Chondrocyte (in vitro differentiated cells): ENCODE measurements at places on chromosomes 11 and 22.

- no peak for DNase-seq
Observed at GRCh38 chr11:41283191-41283930, 176.1 kb downstream of the LRRC4C start.

DNA sequence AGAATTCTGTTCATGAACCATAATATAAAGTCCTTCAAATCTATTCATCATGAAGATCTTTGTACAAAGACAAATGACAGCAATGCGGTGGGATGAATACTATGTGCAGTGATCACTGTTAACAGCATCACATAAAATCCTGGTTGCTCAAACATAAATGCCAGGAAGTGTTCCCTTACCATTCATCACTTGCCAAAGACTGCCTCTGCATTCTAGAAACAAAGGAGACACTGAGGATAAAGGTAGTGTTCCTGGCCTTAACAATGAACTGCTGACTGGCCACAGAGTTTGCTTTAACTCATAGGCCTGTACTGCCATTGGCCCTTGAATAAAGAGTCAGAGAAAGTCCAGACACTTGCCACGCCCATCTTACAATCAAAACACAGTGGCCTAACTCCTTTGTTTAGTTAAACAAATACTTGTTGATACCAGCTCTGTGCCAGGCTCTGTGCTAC, 29.5 kb downstream of the C2CD3 start:
- DNase-seq, result no peak

- DNase-seq, result no peak
Observed at GRCh38 chr11:17171916-17172315, 35.9 kb downstream of the PIK3C2A start.

DNA sequence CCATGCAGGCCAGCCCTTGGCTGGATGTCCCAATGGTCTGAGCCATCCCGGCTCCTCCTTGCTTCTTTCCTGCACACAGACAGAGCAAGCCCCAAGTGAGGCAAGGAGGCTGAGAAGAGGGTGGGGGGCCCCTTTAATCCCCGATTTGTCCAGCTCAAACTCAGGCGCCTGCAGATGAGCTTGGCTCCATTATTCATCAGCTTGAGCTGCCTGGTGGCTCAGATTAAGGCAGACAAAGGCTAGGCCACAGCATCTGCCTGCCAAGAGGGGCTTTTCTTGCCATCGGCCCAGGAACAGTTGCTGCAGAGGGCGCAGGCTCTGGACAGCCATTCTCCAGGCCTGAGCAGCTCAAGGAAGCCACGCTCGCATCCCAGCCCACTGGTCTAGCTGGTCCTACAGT, 35.4 kb downstream of the LMO1 start:
- DNase-seq, result peak; percentile 38

- DNase-seq, result no peak
Observed at GRCh38 chr11:122270535-122270934, 154.5 kb upstream of the BLID start.

GRCh38 chr11:7320306-7320705, 68.6 kb downstream of the SYT9 start:
- no peak for DNase-seq

GRCh38 chr11:64198511-64198910, 8.0 kb upstream of the FERMT3 start:
- no peak for DNase-seq

GRCh38 chr22:44660051-44660830, 41.8 kb upstream of the PRR5 start:
- peak; percentile 46 for DNase-seq

GRCh38 chr22:48179571-48180546, 1417.4 kb downstream of the TBC1D22A start:
- no peak for DNase-seq

DNA sequence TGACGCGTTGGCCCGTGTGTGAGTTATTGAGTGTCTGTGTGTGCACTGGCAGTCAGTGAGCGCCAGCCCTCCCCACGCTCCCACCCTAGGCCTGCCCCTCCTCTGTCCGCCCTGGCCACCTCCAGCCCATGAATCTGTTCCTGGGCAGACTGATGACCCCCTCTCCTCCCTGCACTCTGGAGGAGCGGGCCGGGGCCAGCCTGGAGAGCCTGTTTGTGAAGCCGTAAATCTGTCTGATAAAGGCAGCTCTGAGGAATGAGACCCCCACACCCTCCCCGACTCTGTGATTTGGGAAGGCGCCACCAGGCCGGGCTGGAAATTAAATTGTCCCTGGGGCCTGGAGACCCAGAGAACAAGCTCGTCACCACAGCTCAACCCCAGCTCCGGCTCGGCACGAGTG, 8.6 kb downstream of the TSSC4 start:
- no peak for DNase-seq

GRCh38 chr11:33860926-33861325, 30.9 kb downstream of the LMO2 start:
- no peak for DNase-seq

DNA sequence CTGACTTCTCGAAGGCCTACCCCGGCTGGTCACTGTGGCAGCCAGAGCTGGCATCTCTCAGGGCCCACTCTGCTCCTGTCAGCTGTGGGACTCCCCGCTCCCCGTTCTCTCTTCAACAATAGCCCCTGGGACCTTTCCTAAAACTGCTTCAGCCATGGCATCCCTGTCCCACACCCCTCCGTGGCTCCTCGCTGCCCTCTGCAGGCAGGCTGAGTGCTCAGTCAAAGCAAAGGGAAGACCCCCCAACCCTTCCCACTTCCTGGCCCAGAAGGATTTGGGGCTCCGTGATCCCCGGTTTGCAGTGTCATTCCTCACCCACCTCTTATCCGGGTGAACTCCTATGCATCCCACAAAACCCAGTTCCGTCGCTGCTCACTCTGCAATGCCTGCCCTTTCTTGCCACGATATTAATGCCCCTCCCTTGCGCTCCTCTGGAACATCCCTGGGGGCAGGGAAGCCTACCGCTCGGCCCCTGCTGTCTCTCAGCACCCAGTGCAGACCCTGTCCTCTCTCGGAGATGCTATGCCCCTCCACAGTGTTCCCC, 1.6 kb upstream of the TH start:
- no peak for DNase-seq

GRCh38 chr11:17256512-17256911, 20.0 kb upstream of the NUCB2 start:
- DNase-seq, result no peak

DNA sequence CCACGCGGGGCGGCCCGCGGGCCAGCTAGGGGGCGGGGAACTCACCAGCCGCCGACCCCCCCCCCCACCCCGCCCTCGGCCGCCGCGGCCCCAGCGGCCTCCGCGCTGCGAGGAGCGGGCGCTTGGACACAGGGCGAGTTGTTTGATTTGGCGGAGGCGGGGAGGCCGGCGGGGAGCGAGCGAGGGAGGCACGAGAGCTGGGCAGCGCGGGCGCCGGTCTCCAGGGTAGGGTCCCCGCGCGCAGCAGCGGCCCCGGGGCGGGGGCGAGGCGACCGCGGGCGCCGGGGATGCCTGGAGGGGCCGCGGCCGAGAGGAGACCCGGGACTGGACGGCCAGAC, 64.4 kb downstream of the NAV2 start:
- no peak for DNase-seq

- no peak for DNase-seq
Observed at GRCh38 chr11:70460964-70461363, 62.6 kb downstream of the CTTN start.

DNA sequence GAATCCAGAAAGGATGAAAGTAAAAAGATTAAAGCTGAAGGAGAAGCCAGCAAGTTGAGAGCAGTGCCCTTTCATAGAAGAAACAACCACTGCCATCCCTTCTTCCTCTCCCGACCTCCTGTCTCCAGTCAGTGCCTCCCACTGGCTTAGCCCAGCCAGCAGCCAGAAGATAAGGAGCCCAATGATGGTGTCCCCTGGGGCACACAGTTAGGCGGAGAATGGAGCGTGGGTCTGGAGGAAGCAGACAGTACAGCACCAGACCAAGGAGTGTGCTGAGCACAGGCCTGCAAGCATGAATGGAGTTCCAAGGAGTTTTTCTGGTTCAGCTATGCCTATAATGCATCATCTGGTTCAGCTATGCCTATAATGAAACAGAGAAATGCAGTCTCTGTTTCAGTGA, 54.3 kb upstream of the TNRC6B start:
- no peak for DNase-seq

GRCh38 chr11:114666760-114667159, 11.6 kb upstream of the NXPE2 start:
- DNase-seq, result no peak

GRCh38 chr22:29479417-29480261, at the start of gene NEFH:
Gene NEFH, plus strand, starts transcription at chr22:29480218. Its CDS starts 45 bp downstream, at chr22:29480263.
- DNase-seq, result no peak

GRCh38 chr11:112477581-112478317, 217.1 kb upstream of the PLET1 start:
- no peak for DNase-seq

GRCh38 chr22:50162391-50162956, 8.1 kb upstream of the PANX2 start:
- no peak for DNase-seq

- DNase-seq, result no peak
Observed at GRCh38 chr11:76835036-76835435, 25.7 kb upstream of the ACER3 start.

DNA sequence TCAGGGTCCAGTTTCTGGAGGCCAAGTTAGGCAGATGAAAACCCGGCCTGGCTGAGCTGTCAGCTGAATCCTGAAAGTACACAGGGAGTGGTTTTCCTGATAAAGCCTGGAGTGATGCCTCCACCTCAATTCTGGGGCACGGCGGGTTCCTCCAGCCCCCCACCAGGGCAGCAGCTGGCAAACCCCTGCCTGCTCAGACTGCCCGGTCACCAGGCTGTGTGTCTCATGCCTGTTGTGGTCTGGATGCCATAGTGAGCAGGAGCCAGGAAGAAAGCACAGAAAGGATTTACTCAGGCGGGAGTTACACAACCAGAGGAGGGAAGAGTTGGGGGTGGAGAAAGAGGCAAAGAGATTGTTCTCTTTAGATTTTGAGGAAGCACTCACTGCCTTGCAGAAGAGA, 119.9 kb upstream of the RASSF10 start:
- no peak for DNase-seq

- DNase-seq, result no peak
Observed at GRCh38 chr22:31753005-31753633, 700 bp upstream of the DEPDC5 start.

GRCh38 chr22:23151827-23152226, 6.5 kb downstream of the RAB36 start:
- no peak for DNase-seq

GRCh38 chr11:124194293-124195188, 11.4 kb downstream of the OR10D3 start:
- DNase-seq, result no peak

GRCh38 chr22:23825246-23825905, 13.4 kb downstream of the DERL3 start:
- peak; percentile 50 for DNase-seq

GRCh38 chr22:21009638-21010425, 5.1 kb upstream of the P2RX6 start:
- no peak for DNase-seq

DNA sequence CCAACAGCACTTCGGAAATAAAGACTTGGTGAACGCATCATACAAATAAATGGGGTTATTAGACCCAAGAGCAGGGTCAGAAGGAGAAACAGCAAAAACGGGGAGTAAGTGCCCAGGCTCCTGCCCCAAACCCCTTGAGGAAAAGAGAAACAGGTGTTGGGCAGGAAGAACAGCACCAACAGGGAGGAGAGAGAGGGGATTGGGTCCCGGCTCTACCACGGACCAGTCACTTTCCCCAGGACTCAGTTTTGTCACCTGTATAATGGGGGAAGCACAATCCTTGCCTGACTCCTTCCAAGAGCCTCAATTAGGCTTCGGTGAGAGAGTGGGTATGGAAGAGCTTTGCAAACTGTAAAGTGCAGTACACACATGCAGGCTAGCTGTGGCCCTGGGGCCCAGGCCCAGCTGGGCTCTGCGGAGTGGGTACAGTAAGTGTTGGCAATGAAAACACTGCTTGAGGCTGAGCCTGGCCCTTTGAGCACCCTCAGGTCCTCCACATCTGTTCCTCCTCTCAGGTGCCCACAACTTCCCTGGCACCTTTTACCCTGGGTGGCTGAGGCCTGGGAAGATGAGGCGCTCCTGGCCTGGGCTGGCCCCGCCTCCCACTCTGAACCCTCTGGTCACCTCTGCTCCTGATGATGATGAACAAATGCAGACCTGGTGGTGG, 8.9 kb downstream of the SLC29A2 start:
- no peak for DNase-seq

GRCh38 chr11:90593099-90593498, 370.2 kb upstream of the CHORDC1 start:
- DNase-seq, result no peak

GRCh38 chr11:34754171-34754823, 133.4 kb downstream of the EHF start:
- DNase-seq, result no peak

- no peak for DNase-seq
Observed at GRCh38 chr22:36398601-36399471, 11.1 kb upstream of the MYH9 start.

- DNase-seq, result no peak
Observed at GRCh38 chr22:20588843-20589581, 81.6 kb downstream of the MED15 start.

DNA sequence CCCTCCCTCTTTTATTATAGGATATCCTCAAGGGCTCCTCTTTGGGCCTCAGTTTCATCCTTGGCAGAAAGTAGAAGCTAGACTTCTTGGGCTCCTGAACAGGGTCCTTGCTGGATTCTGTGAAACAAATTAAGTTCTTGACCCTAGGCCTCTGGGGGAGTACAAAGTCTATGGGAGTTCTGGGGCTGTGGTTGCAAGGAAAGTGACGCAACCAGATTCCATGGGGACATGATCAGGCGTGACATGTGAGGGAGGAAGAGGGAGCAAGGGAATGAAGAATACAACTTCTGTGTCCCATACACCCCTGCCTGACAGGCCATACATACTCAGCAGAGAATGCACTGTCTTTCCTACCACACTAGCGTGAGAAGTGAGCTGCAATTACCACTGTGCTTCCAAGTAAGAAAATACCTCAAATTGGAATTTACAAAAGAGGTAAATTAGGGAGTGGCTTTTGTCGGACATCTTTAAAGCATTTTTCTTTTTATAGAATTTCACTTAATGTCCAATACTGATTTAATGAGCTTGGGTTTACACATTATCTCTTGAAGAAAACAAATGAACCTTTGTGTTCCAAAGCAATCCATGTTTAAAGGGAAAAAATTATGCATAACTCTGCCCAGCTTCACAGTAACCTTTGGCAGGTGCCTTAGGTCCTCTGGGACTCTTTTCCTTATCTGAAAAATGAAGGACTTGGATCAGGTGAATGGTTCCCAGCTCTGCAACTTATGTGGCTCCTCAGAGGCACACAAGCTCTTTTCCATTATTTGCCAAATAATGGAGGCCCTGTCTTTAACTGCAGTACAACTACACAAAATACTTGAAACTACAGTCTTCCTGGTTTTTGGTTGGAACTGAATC, 38.9 kb downstream of the LIMK2 start:
- no peak for DNase-seq

GRCh38 chr11:69470793-69471728, 10.4 kb upstream of the LINC01488 start:
- DNase-seq, result peak; percentile 42

- no peak for DNase-seq
Observed at GRCh38 chr11:113626736-113627135, 79.4 kb downstream of the TMPRSS5 start.

DNA sequence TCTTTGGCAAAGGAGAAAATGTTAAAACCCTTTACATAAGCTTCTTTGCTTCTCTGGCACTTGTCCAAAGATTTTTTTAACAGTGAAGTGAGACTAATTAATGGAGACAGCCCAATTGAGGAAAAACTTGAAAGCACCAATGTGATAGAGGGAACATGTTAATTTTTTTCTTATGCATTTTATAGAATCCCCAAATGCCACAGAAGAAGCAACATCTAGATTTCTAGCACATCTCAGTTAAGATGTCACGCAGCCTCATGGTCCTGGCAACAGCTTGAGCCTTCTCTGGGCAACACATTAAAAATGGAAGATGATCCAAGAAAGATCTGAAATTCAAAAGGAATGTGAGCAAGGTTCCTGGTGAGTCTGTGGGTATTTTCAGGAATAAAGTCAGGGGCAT, 48.5 kb downstream of the PACSIN2 start:
- no peak for DNase-seq
